Cerebellar cortex (tissue), 1 donor: ENCODE measurements at places on chromosomes 16 and 17.

- DNase-seq = no peak
These were observed 40.2 kb upstream of the PLCG2 start for GRCh38 chr16:81738783-81739496.

DNA sequence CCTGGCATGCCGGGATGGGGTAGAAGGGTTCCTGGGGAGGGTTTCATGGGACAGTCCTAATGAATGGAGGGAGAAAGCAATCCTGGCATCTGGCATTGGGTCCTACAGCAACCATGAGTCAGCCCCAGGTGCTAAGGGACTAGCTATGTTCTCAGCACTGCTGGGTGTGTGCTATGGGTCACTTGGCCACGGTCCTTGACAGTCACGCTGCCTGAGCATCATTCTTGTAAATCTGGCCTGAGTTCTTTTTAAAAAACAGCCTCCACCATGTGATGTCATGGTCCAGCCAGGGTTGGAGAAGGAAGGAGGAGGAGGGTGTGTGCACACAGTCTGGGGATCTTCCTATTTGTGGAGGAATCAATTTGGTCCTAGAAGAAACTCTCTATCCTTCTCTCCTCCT is 6.2 kb upstream of the RAMP2 start:
- DNase-seq = no peak

GRCh38 chr17:67385122-67385988 is 8.3 kb downstream of the PITPNC1 start:
- no peak for DNase-seq

GRCh38 chr16:67243481-67243880 is 3.8 kb downstream of the FHOD1 start:
- DNase-seq = no peak

- no peak for DNase-seq
These were observed 57.6 kb upstream of the NFAT5 start for GRCh38 chr16:69508033-69508755.

- no peak for DNase-seq
These were observed 259.0 kb upstream of the ZFHX3 start for GRCh38 chr16:73306901-73307413.

DNA sequence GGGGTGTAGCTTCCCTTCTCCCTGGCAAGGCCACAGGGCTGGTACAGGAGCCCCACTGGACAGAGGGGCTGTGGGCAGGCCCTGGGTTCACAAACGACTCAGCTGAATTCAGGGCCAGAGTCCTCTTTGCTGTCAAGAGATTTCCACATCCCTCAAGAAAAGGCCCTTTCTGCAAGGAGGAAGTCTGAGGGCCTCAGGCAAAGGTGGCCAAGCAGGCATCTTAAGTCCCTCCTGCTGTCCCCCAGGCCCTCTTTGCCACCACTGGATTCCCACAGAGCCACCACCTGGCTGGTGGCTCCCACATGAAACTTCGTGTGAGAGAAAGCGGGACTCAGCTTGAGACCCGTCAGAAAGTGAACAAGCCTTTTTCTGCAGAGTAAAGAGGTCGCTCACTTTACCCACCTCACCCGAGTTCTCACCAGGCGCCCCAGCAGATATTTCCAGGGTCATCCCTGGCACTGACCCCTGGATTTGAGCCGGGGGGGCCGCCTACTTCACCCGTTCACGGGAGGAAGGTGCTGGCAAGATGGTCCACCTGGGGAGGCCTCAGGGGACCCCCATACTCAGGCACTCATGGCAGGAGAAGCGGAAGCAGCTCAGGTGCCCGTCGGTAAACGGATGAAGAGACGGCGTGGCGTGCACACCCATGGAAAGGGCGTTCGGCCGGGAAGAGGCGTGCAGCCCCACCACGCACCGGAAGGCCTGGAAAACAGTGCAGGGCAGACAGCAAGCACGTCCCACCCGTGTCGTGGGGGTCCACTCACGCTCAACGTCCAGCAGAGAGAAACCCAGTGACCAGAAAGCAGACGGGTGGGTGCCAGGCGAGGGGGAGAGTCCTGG is 3.6 kb downstream of the RNF166 start:
- no peak for DNase-seq

DNA sequence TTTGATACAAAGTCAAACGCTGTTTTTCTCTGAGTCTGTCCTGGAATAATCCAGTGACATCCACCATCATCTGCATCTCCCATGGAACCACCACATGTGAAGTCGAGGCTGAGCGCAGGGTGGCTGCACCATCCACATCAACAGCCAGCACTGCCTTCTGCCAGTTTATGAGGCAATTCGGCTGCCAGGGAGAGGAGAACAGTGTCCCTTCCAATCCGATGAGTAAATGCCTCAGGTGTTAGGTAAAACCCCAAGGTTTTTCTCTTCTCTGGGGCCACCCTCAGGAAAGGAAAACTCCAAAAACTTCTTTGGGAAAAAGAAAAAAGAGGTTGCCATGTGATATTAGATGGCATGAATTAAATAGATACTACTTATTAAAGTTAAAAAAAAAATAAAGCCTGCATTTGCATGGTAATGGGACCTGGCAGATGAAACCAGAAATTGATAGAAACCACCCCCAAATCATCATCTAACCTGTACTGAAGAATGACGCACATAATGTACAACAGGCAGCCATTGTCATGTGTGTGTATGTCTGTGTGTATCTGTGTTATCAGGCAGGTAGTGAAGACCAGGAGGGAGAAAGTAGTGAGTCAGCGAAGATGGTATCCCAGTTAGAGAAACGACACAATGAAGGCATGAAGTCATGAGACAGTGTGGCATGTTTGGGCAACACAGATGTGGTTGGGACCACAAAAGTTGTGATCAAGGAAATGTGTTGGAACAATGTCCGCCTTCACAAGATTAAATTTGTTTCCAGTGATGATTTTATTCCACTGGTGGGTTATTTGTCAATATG is 478.7 kb downstream of the CDH13 start:
- DNase-seq = no peak

DNA sequence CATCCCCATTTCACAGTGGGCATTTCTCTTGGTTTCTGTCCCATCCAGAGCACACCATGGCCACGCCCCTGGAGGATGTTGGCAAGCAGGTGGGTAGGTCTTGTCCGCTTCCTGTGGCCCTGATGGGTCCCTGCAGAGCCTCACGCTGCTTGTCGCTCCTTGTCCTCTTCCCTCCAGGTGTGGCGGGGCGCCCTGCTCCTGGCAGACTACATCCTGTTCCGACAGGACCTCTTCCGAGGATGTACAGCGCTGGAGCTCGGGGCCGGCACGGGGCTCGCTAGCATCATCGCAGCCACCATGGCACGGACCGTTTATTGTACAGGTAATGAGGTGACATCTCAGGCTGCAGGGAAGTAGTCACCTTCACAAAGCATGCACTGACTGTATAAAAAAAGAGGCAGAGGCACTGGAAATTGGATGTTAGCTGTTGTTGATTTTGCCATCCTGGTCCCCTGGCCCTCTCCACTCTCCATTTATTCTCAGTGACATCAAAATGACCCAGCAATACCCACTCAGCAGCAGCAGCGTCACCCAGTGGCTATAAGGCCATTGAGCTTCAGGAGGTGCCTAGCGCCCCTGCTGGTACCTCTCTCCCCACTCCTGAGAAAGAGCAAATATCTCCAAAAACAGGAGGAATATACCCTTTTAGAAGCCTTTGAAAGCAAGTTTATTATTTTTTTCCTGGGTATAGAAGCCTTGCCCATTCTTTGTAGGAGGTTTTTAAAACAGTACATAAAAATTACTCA is 13.7 kb downstream of the METTL22 start:
- peak; percentile 18 for DNase-seq

GRCh38 chr17:82786427-82786826 is 34.6 kb downstream of the TBCD start:
- no peak for DNase-seq

- DNase-seq = no peak
These were observed 77.0 kb downstream of the ZNF778 start for GRCh38 chr16:89294486-89294885.

- no peak for DNase-seq
These were observed 55.2 kb downstream of the EPN2 start for GRCh38 chr17:19292377-19292711.

DNA sequence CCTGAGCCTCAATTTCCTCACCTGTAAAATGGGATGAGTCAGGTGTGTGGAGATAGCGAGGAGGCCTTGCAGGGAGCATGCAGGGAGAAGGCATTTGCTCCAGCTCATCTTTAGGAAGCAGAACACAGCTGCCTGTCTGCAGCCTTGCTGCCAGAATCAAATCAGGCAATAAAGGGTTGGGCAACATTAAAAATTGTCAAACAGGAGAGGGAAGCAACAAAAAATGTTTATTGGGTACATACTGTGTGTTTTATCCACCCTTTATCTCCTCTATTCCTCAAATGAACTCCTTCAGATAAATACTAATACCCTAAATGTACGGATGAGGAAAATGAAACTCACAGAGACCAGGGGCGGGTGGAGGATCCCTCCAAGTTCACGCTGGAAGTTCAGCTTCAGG is 12.2 kb downstream of the KRT16 start:
- DNase-seq = no peak

DNA sequence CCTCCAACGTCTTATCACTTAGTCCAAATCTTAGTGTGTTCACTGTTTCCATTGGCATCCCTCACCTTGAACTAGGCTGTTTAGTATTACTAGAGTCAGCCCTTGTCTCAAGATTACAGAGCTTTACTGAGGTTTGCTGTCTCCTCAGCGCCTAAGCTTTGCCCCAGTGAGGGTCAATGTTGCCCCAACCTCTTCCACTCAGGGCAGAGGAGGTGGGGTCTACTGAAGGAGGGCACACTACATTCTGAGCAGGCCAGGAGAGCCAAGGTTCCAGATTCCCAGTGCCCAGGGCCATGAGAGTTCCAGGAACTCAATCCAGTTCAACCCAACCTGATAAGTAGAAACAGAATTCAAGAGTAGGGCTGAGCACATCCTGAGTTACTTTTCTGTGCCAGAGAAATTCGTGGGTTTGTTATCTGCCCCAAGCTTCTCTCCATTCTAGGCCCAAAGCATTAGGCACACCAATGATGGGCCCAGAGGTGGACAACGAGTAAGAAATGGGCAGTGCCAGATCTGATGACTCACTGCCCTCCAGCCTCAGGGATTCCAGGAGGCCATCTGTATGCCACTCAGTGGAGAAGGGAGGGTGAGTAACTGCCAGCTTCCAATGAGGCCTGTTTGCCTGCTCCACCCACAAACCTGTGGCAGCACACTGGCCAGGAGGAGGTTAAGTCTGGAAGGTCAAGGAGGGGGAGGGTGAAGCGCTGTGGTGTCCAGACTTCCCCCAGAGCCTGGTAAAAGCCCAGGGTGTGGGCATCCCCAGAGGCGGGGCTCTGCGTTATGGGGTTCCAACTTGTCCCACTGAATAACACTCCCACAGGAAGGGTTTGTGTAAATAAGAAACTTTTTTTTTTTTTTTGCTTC is 8.2 kb downstream of the TUBG2 start:
- no peak for DNase-seq

- no peak for DNase-seq
These were observed 175.4 kb downstream of the AATF start for GRCh38 chr17:37123941-37124820.

DNA sequence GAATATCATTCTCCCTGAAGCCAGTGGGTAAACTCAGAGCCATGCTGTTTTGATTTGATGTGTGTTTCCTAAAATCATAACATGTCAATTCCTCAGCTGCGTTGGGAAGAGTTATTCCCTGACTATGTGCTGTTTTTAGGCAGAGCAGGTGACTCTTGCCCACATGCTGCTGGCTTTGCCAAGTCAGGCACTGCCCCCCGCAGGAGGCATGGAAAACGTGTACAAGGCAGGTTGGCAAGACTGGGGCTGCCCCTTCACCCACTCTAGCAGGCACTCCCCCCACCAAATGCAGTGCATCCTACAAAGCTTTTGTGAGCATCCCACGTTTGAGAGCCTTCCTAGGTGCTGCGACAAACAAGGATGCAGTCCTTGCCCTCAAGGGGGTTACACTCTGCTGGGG is 38.3 kb upstream of the NAT9 start:
- DNase-seq = no peak

GRCh38 chr16:19136549-19137196 is 22.9 kb downstream of the ITPRIPL2 start:
- no peak for DNase-seq

GRCh38 chr16:82451449-82451848 is 175.3 kb upstream of the CDH13 start:
- DNase-seq = no peak

DNA sequence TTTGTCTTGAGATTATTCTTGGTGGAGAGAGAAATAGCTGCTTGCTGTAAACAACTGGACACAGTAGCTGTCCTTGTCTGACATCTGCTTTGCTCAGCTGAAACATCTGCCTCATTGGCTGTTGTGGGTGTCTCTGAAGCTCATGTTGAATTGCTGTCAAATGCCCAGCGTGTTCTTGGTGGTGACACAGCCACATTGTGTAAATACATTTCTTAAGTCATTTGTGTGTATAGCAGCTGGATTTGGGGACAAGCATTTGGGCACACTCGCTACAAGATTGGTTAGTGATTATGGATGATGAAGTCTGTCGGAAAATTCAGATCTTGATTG is 5.3 kb downstream of the FAM234A start:
- no peak for DNase-seq

DNA sequence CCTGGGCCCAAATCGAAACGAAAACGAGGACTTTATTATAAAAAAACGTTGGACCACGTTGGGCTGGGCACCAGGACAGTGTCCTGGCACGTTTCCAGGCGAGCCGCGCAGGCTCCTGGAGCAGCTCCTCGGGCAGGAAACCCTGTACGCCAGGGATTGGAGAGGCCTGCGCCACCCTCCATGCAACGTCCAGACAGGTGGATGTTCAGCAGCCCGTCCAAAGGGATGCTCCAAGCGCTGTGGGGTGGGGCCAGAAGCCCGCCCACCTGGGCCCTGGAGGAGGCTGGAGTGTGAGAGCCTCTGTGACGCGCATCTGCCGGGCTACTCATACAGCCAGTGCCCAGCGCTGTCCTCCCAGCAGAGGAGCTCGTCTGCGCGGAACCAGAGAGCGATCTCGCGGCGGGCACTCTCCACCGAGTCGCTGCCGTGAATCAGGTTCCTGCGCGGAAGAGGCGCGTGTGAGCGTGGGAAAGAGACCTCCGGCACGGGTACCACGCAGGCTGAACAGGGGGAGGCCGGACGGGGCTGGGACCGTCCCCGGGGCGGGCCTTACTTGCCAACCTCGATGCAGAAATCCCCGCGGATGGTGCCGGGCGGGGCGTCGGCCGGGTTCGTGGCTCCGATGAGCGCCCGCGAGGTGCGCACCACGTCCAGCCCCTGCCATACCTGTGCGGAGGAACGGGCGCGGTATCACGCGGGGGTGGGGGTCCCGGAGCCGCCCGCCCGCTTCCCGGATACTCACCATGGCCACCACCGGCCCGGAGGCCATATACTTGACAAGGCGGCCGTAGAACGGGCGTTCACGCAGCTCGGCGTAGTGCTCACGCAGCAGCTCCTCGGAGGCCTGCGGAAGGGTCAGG is 785 bp downstream of the NME3 start:
- peak; percentile 77 for DNase-seq
